ENCODE measurements at places on chromosomes 12 and 14.

GRCh38 chr14:67240168-67240932, 885 bp upstream of the PALS1 start:
- ATAC-seq, result peak; percentile 8

DNA sequence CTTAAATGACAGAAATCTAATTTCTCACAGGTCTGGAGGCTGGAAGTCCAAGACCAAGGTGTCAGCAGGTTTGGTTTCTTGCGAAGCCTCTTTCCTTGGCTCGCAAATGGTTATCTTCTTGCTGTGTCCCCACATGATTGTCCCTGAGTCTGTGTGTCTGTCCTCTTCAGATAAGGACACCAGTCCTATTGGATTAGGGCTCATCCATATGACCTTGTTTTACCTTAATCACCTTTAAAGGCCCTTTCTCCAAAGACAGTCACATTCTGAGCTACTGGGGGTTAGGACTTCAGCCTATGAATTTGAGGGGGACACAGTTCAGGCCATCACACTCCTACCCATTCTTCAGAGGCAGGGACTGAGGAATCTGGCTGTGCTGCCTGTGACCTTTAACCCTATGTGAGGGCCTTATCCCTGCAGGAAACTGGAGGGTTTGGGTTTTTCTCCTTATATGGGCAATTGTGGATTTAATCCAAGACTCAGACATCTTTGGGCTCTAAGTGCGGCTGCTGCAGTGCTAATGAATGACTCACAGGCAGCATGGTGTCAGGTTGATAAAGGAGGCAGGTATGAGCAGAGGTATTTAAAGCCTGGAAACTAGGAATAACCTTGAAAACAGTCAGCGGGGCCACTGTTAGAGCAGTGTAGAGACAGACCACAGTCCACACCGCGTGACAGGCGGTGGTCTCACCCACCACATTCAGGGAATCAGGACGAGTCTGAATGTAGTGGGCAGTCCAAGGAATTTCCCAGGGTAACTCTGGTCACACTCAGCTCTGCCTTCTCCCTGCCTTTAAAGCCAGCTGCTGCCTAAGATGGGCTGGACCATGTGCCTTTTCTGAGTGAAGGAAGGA, 10.2 kb downstream of the TPCN1 start:
- no peak for ATAC-seq

DNA sequence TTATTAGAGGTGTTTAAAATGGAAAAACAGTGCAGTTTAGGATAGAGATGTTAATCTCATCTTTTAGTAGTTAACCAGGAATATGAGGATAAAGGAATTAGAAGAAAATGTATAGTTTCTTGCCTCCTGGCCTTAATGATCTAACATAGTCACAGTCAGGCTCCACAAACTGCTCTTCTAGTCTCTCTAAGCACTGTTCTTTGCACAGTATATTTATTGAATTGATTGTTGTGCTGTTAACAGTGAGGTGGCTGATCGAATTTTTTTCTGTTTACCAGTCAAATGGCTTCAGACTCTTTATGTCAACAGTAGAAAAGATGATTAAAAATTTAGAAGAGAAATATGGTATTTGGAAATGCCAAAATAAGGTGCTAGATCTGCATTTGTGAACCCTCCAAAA, 37.8 kb downstream of the ATF7IP start:
- peak; percentile 15 for ATAC-seq

- ATAC-seq, result peak; percentile 39
Measured at GRCh38 chr14:104820669-104821228, 19.8 kb downstream of the ZBTB42 start.
